ENCODE measurements at places on chromosomes 16 and 17.

GRCh38 chr17:19714542-19715411 is 1.6 kb downstream of the SLC47A2 start:
- no peak for DNase-seq

DNA sequence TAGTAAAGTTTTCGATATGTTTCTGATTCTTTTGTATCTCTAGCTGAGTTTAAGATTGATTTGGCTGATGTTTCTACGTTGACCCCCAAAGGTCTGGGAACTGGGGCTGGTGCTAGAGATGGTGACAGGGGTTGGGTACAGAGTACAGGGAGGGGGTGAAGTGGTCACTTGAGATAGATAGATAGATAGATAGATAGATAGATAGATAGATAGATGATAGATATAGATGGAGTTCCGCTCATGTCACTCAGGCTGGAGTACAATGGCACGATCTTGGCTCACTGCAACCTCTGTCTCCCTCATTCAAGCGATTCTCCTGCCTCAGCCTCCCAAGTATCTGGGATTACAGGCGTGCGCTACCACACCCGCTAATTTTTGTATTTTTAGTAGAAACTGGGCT is 1.8 kb upstream of the FBRS start:
- no peak for DNase-seq

DNA sequence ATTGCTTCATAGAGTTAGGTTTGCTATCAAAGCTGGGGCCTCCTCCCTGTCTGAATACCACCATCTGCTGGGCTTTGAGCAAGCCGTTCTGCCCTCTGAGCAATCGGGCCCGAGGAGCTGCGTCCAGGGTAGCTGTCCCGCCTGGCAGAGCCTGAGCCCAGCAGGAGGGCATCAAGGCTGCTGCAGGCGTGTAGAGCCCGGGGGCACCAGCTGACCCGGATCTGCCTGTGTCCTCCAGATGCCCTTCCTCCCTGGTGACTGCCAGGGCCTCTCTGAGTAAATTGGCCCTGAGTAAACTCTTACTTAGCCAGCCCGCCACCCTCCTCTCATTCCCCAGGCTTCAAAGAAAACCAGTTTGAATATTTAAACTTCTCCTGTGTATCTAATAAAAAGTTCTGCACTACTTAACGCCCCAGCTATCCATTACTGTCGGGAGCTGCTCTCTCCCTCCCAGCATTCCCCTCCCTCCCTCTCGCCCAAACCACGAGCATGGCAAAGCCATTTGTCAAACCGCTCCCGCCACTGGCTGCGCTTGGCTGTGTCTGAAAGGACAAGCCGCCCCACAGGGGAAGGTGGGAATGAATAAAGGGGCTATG is 16.4 kb downstream of the CDK5RAP3 start:
- DNase-seq: no peak

- no peak for DNase-seq
Observed at GRCh38 chr16:69839798-69840409, 77.8 kb downstream of the WWP2 start.

GRCh38 chr17:77266213-77266612 is 125.4 kb downstream of the SEC14L1 start:
- no peak for DNase-seq

GRCh38 chr17:49730078-49730784 is 22.5 kb upstream of the SLC35B1 start:
- DNase-seq: peak; percentile 28

DNA sequence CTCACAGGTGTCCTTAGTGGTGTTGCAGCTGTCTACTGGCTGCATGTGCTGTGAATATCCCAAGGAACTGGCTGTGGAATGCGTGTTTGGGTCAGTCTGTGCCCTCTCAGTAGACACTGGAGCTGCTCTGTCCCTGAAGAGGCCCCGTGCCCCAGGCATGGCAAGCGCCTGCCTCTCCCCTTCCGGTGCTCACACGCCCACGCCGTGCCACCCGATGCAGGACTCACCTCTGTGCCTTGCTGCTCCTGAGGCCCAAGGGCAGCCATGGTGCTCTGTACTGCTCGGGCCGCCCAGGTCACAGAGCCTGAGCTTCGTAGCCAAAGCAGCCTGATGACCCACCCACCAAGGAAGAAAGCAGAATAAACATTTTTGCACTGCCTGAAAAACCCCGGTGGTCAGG is 10.0 kb downstream of the RGS11 start:
- DNase-seq: no peak

- no peak for DNase-seq
Observed at GRCh38 chr16:56421313-56421712, 4.0 kb downstream of the AMFR start.

DNA sequence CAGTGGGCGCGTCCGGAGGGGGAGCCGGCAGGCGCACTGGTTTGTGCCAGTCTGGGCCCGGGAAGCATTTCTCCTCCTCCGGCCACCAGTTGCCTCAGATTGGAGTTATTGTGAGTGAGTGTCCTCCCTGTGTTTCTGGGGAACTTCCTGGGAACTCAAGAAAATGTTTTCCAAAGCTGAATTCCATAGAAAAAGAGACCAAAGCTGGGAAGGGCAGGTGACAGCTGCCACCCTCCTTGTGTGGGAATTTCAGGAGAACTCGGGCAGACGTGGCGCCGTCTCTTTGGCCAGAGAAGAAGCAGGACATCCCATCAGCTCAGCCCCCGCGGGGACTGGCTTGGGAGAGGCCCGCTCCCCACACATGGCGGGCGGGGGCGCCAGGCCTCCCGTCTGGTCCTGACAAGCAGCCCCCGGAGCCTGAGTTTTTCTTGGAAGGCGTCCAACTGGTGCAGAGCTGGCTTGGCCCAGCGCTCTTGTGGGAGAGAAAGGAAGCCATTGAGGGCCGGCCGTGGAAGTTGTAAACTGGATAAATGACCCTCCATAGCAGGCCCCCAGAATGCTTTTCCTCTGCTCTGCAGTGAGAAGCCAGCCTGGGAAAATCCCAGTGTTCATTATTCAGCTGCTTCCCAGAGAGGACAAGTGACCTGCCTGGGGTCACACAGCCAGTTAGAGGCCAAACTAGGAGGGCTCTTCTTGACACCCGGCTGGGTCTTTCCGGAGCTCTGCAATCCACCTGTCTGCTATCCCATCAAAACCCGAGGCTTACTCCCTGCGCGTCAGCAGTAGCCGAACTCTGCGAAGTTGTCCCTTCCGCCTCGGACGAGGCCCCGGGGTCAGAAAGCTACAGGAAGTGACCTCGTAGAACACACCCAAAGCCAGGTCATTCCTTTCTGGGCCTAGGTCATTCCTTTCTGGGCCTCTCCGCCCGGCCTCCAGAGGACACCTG is 39.2 kb upstream of the GSE1 start:
- DNase-seq: no peak

DNA sequence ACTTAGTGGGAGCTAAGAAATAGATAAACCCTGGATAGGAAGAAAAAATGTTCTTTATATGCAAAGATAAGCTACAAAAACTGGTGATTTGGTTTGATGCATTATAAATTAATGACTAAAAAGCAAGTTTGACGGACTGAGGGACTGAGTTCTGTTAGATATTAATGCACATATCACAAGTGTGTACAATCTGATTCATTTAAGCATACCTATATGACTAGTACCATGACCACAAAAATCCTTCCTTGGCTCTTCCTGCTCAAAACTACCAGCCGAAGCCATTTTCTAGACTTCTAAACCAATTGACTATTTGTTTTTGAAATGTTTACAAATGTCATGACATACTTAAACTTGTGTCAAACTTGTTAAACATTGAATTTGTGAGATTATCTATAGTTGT is 374.5 kb upstream of the MON1B start:
- DNase-seq: no peak

GRCh38 chr16:2392025-2392424 is 37.2 kb upstream of the CCNF start:
- DNase-seq: no peak

DNA sequence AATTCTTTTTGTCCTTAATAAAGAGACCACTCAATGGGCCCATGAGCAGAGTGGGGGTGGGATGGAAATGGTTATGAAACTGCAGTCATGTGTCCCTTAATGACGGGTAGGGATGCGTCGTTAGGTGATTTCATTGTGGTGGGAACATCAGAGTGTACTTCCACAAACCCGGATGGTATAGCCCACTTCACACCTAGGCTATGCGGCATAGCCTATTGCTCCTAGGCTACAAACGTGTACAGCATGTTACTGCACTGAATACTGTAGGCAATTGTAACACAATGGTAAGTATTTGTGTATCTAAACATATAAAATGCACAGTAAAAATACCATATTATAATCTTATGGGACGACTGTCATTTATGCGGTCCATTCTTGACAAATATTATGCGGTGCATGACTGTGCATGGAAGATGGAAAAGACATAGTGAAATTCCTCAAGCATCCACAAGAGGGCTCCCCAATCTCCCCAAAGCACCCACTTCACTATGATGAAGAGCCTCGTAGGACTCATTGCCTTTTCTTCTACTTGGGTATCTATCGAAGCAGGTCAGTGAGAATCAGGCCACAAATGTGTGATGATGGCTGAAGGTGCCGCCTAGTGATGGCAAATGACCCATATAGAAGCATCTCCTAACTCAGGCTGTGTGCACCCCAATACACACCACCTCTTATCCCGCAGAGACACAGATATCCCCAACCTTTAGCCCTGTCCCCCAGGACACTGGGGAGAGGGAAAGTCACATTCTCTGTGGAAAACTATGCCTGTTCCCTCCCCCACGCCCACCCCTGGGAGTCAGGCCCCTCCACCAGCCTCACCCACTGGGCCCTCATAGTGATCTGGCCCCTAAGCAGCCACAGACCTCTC is 43.5 kb downstream of the TBX21 start:
- no peak for DNase-seq

- DNase-seq: no peak
Observed at GRCh38 chr16:11685844-11686618, 17.8 kb downstream of the SNN start.

DNA sequence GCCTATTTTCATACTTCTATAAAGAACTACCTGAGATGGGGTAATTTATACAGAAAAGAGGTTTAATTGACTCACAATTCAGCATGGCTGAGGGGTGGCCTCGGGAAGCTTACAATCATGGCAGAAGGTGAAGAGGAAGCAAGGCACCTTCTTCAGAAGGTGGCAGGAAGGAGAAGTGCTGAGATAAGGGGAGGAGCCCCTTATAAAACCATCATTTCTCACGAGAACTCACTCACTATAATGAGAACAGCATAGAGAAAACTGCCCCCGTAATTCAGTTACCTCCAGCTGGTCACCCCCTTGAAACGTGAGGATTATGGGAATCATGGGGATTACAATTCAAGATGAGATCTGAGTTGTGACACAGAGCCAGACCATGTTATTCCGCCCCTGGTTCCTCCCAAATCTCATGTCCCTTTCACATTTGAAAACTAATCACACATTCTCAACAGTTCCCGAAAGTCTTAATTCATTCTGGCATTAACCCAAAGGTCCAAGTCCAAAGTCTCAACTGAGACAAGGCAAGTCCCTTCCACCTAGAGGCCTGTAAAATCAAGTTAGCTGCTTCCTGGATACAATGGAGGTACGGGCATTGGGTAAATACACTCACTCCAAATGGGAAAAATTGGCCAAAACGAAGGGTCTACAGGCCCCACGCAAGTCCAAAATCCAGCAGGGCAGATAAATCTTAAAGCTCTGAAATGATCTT is 237.7 kb downstream of the CDH13 start:
- no peak for DNase-seq

DNA sequence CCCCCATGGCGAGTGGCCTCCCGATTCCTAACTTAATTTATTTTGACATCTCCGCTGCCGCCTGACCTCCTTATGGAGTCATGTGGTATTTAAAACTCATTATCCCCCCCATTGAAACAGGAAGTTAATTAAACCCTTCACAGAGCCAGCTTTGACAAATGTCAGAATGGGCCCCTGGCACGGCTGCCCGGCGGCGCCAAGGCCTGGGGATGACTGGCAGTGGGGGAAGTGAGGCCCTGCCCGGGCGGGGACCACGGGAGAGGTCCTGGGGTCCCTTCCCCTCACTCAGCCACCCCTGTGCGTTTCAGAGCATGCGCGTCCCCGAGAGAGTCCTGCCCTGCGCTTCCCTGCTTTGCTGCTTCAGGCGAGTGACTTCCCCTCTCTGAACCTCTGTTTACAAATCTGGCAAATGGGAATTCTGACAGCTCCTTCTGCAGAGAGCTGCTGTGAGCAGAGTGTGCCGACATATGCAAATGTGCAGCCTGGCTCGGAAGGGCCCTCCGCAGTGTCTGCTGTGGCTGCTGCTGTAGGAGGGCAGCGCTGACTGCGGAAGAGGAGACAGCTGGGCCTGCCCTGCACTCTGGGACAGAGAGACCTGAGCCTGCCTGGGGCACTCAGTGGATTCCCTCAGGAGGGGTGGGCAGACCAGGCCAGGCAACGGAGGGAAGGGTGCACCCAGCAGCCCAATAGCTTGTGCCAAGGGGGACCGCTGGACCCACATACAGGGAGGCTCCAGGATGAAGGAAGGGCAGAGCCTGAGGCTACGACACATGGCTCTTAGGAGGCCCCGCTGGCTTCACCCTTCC is 4.4 kb upstream of the ZFPM1 start:
- DNase-seq: no peak

DNA sequence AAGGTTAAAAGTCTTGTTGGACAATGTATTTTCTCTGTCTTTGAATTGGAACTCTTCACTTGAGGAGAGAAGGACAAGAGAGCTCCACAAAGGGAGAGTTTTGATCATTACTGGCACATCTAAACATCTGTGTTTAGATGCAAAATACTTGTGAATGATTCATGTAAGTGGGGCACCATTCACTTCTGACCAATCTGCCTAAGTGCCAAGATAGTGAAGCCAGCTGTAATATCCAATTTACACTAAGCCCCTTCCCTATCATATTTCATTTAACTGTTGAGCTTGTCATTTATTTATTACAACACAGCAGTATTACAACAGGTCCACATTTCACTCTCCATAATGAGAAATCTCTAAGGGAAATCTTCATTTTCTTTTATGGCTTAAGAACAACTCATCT is 832.3 kb upstream of the GOT2 start:
- DNase-seq: no peak

DNA sequence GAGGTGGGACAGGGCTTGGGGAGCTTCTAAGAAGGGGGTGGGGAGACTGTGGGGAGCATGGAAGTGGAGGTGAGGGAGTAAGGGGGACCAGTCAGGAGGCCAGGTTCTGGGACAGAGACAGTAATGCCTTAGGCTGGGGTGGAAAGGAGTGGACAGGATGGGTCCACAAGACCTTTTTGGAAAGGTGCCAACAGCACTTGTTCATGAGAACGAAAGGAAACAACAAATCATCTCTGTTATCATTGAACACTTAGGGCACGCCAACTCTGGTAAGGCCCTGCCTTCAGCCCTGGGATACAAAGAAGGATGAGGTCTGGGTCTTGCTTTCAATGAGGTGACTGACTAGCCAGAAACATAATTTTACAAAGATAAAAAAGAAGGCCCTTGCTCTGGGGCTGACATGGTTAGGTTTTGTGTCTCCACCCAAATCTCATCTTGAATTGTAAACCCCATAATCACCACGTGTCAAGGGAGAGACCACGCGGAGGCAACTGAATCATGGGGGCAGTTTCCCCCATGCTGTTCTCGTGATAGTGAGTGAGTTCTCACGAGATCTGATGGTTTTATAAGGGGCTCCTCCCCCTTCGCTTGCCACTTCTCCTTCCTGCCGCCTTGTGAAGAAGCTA is 113.8 kb downstream of the SLC39A11 start:
- no peak for DNase-seq

- no peak for DNase-seq
Observed at GRCh38 chr16:19710991-19711545, 7.0 kb downstream of the KNOP1 start.

Measured in spinal cord (tissue), 10 donors.